Fibroblast of skin of left quadriceps (primary cell): ENCODE measurements at places on chromosomes 13 and 19.

GRCh38 chr13:81929988-81930387, 1589.1 kb upstream of the SPRY2 start:
- DNase-seq = peak; percentile 1

DNA sequence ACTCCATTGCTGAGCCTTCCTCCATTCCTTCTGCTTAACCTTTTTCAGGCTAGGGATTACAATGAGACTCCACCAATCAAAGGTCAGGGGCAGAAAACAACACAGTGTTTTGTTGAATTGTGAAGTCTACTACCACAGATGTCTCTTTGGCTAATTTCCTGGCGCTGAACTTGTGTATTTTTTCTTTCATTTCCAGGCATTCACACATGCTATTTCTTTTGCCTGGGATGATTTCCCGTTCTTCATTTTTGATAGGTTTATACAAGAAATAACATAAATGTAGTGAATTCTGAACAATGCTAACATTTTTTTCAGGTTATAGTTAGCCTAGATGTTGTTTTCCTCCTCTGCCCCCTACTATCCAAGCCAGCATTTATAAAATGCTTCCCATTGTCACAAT, 64.3 kb downstream of the OLFM4 start:
- DNase-seq = no peak

GRCh38 chr19:5927441-5927821, 13.4 kb downstream of the CAPS start:
- no peak for DNase-seq

- no peak for DNase-seq
These were observed 12.9 kb downstream of the LONP1 start for GRCh38 chr19:5706876-5707573.

GRCh38 chr13:30235216-30235615, 72.1 kb downstream of the KATNAL1 start:
- DNase-seq = no peak
